ENCODE measurements at places on chromosomes 1 and 21.
A peak's percentile ranks its signal among the peaks of the same experiment; 100 is the strongest.

GRCh38 chr1:63318201-63318979 is 4.0 kb upstream of the FOXD3 start:
- no peak for DNase-seq

- no peak for DNase-seq
Observed at GRCh38 chr1:186982116-186982515, 153.4 kb downstream of the PLA2G4A start.

DNA sequence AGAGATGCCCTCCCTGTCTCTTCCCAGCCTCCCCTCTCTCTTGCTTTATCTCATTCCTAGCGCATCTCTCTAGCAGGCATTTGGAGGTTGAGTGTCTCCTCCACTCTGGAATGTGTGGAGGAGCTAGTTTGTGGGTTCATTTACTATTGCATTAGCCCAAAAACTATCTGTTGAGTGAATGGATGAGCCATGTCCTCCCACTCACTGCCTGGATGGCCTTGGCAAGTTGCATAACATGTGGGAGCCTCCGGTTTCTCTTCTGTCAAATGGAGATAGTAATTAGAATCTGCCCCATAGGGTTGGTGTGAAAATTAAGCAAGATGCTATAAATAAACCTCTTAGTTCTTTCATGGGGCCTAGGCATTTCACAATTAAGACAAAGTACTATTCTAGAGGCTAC is 181.8 kb downstream of the KAZN start:
- no peak for DNase-seq

GRCh38 chr21:26686278-26686677 is 113.2 kb upstream of the CYYR1 start:
- no peak for DNase-seq

- DNase-seq = peak; percentile 18
Observed at GRCh38 chr1:206925106-206925736, 3.5 kb upstream of the FCMR start.

DNA sequence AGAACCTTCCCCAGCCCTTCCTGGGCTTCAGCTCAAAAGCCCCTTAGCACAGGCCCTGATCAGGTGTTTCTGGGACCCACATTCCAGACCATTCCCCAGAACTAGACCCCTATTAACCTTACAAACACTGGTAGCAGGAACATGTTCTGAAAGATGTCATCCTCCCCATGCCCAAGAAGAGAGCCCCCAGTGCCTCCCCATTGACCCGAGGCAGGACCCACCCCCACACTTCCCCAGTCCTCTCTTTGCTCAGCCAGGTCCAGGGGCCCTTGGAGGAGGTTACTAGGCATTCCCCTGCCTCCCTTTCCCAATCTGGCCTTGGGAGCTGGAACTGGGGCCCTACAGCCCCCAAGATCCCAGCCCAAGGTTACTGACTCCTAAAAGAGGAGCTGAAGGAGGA is 38.9 kb upstream of the HMGB4 start:
- no peak for DNase-seq

GRCh38 chr1:206739411-206740076 is 31.0 kb upstream of the IL19 start:
- no peak for DNase-seq

- DNase-seq = no peak
Observed at GRCh38 chr1:186295980-186296379, 79.1 kb downstream of the TPR start.

GRCh38 chr1:983798-984475 is 2.0 kb upstream of the PERM1 start:
- DNase-seq = peak; percentile 67

DNA sequence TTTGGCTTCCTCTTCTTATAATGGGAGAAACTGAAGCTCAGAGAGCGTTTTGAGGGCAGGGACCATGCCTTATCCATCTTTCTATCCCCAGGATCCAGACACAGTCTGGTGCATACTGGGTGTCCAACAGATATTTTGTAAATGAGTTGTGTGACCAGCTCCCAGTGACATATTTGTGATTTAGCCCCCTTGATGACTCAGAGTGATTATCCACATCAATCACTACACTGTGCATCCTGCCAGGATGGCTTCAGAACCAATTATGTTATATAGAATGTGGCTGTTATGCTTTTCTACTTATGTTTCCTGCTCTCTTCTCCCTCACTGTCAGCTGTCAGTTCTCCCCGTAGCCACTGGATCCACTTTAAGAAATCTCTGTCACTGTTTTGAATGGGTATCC is 11.3 kb downstream of the OLFML3 start:
- DNase-seq = no peak

DNA sequence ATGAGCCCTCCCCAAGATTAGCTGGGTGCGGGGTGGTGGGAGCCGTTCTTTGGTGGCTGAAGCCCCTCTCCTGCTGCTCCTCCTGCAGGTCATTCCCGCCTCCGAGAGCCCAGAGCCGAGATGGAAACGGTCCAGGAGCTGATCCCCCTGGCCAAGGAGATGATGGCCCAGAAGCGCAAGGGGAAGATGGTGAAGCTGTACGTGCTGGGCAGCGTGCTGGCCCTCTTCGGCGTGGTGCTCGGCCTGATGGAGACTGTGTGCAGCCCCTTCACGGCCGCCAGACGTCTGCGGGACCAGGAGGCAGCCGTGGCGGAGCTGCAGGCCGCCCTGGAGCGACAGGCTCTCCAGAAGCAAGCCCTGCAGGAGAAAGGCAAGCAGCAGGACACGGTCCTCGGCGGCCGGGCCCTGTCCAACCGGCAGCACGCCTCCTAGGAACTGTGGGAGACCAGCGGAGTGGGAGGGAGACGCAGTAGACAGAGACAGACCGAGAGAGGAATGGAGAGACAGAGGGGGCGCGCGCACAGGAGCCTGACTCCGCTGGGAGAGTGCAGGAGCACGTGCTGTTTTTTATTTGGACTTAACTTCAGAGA is 448 bp downstream of the G0S2 start:
- no peak for DNase-seq

GRCh38 chr1:170634824-170635410 is 29.0 kb upstream of the PRRX1 start:
- no peak for DNase-seq

DNA sequence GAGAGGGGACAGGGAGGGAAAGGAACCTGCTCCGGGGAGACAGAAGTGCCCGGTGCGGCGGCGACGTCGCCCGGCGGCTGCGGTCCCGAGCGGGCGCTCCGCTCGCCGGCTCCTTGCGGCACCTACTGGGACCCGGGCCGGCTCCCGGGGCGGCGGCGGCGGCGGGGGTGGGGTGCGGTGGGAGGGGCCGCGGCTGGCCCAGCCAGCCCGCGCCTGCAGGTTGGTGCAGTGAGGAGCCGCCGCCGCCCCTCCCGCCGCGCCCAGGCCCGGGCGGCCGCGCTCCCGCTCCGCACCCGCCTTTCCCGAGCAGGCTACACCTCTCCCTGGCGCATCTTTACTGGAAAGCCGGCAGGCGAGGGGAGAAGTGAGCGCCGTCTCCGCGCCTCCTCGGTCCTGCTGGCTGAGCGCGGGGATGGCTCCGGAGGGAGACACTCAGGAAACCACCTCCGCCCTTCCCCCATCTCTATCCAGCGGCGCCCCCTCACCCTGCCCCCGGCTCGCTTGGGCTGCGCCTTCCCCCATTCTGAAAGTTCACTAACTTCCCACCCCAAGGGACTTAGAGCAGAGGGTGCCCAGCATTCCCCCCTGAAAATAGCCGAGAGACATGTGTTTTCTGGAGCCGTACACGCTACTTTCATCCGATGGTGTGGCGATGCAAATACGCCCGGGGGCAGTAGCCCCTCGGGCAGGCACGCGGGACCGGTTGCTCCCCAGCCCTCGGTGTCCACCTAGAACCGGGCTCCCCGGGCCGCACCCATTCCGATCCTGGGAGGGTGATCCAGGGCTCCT is at the start of gene PLD5:
Gene PLD5 (minus strand): TSS at position 127 of the 789 bp plus-strand sequence.
- DNase-seq = no peak

DNA sequence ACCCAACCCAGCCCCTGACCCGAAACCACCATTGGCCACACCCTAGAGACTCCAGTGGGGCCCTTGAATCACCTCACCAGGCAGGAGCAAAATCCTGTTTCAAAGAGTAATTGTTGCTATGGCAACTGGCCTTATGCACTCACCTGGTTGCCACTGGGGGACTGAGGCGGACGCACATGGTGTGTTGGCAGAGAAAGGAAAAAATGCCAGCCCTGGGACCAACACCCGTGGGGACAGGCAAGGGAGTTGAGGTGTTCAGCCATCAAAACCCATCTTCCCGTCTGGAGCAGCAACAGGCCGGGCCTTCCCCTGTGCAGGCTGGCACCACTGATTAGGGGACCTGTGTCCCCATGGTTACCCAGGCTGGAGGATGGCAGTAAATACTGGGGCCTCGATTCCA is 395.8 kb upstream of the VAMP3 start:
- no peak for DNase-seq

GRCh38 chr1:195899762-195900352 is 708.4 kb downstream of the KCNT2 start:
- no peak for DNase-seq

GRCh38 chr1:24140741-24141181 is 2.2 kb downstream of the IL22RA1 start:
- no peak for DNase-seq

- DNase-seq = peak; percentile 41
Observed at GRCh38 chr1:210232511-210233215, at the start of gene SERTAD4. SERTAD4 (plus strand) TSS chr1:210232796; CDS start chr1:210237961, 5,165 bp downstream.

GRCh38 chr21:41681939-41682718 is 84.7 kb downstream of the RIPK4 start:
- no peak for DNase-seq

GRCh38 chr1:32266921-32267591 is 16.0 kb downstream of the LCK start:
- no peak for DNase-seq

- DNase-seq = no peak
Observed at GRCh38 chr1:116457946-116458604, 85.0 kb downstream of the ATP1A1 start.

DNA sequence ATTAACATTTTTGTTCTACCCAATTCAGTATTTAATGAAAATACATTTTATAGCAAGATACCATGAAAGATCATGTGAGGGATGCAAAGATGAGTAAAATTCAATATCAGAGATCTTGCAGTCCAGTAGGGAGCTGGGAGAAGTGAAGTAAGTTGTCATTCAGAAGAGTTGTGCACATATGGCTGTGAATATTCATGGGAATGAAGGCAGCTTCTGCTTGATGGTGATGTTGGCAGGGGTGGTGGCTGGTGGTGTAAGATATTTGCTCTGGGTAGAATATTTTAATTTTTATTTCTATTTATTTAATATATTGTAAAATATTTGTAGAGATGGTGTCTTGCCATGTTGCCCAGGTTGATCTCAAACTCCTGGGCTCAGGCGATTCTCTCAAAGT is 72.0 kb upstream of the GCLM start:
- no peak for DNase-seq

DNA sequence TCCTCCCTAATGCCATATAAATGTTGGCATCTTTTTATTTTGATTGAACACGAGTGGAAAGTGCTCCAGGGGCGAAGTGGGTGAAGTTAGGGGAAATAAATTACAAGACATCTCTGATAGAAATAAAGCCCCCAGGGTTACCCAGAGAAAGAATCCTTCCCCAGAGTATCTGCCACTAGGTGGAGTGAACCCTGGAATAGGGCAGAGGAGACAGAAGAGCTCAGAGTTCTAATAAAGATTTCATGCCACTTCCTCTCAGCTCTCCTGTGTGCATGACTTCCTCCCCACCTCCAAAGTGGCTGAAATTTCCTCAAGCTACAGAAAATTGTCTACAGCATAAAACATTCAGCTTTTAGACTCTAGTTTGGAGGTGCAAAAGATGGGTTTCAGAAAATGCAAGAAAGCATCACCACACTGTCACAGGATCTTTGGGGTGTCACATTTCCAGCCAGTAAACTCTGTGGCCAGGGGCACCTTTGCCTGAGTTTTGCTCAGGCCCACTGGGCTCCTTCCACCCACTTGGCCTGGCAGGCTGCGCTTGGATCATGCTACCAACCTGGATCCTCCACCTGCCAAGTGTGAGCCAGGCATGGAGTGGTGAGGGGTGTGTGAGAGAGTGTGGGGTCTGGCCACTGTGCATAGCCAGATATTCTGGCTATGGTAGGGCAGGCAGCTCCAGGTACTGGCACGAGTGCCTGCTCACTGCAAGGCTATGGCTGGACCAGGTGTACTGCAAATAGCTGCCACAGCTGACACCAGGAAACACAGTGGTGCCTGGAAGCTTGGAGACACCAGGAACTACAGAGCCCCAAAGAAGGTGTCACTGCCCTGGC is 208.8 kb upstream of the USP25 start:
- DNase-seq = no peak

GRCh38 chr21:42423685-42424084 is 20.0 kb downstream of the UBASH3A start:
- no peak for DNase-seq

GRCh38 chr1:53089478-53090226 is 27.6 kb downstream of the PODN start:
- DNase-seq = no peak
